ENCODE measurements at places on chromosomes 13 and 19. TPM values are rescaled to one million over a fixed set of nuclear protein-coding genes. Genes with fewer than 3 reads are reported as not detected.

HS6ST3 gene
- total RNA-seq, result not detected

SELENOV gene
- total RNA-seq, result not detected

CYP2A13 gene
- not detected for total RNA-seq

C1QTNF9B gene
- 0.86 TPM for total RNA-seq

ZNF493 gene
- 11.0 TPM for total RNA-seq

KISS1R gene
- not detected for total RNA-seq

ACTMAP gene
- total RNA-seq, result 0.64 TPM

GFY gene
- total RNA-seq, result not detected
